ENCODE measurements at places on chromosomes 13 and 19.
A peak's percentile ranks its signal among the peaks of the same experiment; 100 is the strongest.

DNA sequence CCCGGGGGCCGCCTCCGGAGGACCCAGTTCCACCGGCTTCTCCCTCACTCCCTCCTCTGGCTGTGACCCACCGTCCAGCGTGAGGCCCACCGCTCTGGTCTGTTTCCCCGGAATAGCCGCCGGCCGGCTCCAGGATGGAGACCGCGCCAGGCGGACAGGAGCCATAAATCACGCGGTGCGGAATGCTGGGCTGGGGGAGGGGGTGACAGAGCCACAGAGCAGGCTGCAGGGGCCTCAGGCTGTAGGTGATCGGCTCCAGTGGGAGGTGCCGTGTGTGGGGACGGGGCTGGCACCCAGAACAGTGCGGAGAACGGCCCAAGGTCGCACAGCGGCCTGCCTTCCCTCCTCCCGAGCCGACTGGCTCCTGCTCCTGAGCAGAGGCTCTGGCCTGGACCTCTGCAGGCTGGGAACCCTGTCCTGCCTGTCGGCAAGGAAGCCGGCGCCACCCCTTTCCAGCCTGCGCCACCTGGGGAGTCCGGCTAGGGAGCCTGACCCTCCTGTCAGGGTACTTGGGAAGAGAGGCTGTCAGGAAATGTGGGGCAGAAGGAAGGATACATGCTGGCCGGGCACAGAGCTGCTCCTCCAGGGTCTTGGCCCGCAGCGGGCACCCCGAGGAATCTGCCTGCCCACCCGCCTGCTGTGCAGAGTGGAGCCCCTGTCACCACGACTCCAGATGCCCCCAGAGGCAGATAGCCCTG is 8.3 kb downstream of the PIAS4 start:
- no peak for DNase-seq

GRCh38 chr19:19613506-19613905 is 5.0 kb downstream of the PBX4 start:
- DNase-seq: no peak

DNA sequence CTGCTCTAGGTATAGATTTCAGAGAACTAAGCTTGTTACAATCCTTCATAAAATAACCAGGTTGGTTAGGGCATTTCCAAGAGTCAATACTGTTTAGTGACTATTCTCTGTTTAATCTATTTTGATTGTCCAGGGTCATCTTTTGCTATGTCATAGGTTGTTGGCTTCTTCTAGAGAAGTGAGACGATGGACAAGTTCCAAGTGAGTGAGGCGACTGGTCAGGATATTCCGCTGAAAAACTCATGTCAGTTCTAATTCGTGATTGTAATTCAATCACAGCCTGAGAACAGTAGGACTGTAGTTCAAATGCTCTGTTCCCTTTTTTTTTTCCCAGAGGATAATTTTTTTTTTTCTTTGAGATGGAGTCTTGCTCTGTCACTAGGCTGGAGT is 15.8 kb upstream of the ALOX5AP start:
- DNase-seq: no peak

GRCh38 chr13:31545616-31546015 is 193.7 kb upstream of the RXFP2 start:
- no peak for DNase-seq

GRCh38 chr19:48378194-48378570 is 13.2 kb downstream of the KDELR1 start:
- no peak for DNase-seq

- DNase-seq: no peak
Measured at GRCh38 chr13:41145136-41145908, 12.7 kb upstream of the KBTBD6 start.

- no peak for DNase-seq
Measured at GRCh38 chr13:29315847-29316246, 279.6 kb downstream of the SLC7A1 start.

- no peak for DNase-seq
Measured at GRCh38 chr19:11574689-11575088, 2.8 kb downstream of the ACP5 start.

GRCh38 chr19:50669302-50670101 is 20.3 kb downstream of the C19orf81 start:
- DNase-seq: no peak

GRCh38 chr19:47109541-47110375 is 3.8 kb downstream of the ZC3H4 start:
- no peak for DNase-seq

DNA sequence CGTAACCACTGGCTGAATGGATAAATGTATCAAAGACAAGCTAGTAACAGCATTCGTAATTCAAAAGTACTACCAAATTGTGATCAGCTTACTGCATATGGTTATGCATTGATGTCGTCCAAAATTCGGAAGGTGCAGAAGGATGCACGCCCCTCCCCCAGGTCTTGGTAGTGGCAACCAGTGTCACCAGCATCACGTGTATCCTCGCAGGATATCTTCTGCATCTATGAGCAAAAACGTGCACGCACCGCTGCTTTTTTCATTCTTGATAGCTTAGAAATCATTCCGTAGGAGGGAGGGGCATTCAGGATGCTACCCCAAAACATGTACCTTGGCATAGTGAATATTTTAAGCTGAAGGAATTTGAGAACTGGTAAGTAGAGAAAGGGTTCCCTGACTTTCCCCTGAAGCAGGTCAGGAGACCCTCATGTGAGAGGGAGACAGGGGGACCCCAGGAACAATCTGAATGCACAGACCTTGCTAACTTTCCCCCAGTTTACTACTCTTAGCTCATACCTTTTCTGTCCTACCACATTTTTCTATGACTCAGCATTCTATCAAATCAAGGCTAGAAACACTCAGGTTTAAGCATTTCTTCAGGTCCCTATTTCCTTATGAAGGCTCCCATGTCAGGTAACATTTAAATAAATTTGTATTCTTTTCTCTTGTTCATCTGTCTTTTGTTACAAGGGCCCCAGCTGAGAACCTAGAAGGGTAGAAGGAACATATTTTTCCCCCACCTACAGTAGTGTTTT is 61.2 kb upstream of the TM9SF2 start:
- DNase-seq: no peak

GRCh38 chr13:27665333-27665732 is 43.6 kb downstream of the POLR1D start:
- no peak for DNase-seq

GRCh38 chr19:31312009-31312676 is 37.1 kb downstream of the TSHZ3 start:
- no peak for DNase-seq

DNA sequence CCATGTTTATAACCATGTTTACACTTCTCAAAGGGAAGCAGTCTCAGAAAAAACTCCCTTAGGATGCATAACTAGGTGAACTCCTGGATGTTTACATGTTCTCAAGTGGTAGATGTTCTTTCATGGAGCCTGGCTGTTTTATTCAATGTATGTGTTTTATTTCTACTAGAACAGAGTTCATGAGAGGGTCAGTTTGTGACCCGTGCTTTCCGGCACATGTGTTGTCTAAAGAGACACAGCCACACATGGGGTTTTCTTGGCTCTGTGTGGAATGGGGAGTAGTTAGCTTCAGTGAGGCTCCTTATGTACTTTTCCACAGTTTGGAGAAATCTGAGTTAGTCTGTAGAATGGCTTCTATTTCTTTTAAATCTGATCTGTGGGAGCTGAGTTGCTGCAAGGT is 60.9 kb downstream of the ATP8A2 start:
- no peak for DNase-seq

DNA sequence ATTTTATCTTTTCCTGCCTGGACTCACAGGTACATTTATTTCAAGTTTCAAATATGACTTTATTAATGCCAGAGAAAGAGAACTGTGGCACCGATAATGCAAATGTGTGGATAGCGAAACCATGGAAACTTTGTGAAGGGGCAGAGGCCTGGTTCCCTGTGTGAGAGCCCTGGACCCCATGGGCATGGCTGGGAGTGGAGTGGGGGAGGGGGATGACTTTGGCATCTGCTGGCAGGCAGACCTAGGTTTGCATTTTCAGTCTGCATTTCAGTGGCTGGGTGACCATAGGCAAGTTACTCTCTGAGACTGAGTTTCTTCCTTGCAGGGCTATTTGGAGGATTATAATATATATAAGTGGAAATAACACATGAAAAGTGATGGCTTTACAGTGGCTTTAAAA is 163.8 kb upstream of the TMTC4 start:
- no peak for DNase-seq

- DNase-seq: no peak
Measured at GRCh38 chr13:38093425-38093824, 223.9 kb upstream of the TRPC4 start.

DNA sequence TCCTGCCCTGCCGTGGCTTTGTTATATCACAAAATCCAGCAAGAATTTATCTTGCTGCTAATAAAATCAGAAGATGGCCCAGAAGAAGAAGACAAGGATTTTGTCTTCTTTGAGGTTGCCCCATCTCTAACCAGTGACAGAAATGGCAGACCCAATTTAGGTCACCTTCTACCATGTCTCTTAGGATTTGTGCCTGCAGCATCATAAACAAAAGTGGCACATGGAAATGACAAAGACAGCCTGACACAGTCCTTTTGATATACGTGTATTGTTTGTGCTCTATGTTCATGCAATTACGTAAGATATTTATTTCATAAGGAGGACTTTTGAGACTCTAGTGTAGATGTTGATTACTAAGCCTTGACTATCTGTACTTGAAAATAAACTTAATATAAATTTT is 135.9 kb upstream of the TMTC4 start:
- no peak for DNase-seq

GRCh38 chr13:101757446-101758039 is 305.1 kb downstream of the ITGBL1 start:
- no peak for DNase-seq

- no peak for DNase-seq
Measured at GRCh38 chr13:90154311-90154960, 1193.1 kb upstream of the MIR17HG start.

DNA sequence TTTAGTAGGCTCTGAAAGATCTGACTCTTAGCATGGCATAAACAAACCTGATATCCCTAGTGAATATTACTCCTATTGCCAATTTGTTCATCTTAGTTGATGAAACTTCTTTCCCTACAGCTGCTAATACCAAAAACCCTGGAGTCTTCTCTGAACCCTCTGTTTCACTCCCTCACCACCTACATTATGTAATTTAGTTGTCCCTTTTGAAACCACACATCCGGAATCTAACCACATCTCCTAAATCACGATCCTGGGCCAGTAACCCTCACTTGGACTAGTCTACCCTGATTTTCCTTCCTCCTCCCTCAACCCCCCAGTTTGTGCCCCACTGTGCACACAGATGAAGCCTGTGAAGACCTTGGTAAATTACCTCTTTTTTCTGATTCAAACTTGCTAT is 1.2 kb downstream of the ZNF256 start:
- DNase-seq: no peak

- DNase-seq: no peak
Measured at GRCh38 chr13:95185851-95186250, 115.4 kb downstream of the ABCC4 start.

DNA sequence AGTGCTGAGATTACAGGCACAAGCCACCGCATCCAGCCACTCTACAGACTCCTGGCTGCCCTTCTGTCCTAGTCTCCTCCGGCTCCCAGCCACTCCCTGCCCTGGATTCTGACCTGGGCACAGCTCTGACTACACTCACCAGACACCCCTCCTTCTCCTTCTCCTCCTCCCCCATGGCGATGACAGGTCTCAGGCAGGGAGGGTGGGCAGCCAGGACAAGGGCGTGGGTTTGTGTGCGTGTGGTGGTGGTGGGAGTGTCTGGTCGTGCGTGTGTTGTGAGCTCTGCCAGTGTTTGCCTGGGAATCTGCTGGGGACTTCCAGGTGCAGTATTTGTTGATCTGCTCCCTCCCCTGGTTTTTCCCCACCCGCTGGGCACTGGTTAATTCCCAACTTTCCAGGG is 3.0 kb upstream of the NCCRP1 start:
- DNase-seq: no peak

GRCh38 chr19:12757544-12758274 is 6.1 kb downstream of the BEST2 start:
- DNase-seq: peak; percentile 90

- DNase-seq: no peak
Measured at GRCh38 chr19:2421581-2422306, 5.6 kb downstream of the TIMM13 start.

DNA sequence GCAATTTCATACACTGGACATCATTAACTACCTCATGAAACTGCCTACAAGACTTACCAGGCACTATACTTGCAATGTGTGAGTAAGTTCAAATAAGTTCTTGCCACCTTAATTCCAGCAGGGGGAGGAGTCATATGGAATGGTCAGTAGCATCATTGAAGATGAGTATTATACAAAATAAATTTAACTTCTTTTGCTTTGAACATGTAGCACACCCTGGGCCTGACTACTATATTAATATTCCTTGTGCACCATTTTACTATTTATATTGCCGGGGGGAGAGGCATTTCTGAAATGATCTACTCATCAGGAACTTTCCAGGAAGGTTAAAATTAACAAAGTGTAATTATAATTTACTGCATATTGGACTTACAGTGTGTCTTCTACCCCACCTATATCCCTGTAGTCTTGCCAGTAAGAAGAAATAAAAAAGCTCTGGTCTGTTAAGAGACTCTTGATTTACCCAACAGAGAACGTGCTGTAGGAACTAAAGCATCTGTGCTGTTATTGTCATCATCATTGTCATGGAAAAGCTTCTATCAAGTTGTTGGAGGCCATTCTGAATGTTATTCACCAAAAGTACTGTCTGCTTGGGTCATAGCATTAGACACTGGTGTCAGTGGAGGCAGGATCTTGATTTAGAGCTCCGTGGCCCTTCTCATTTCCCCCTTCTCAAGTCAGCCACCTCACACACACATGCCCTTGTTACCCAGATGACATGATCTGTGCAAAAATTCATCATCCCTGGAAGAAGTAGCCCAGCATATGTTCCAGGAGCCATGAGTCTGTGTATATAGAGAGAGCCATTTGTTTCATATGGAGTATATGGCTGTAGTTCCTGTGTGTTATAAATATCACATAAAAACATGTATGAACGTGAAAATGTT is 147.1 kb downstream of the MTUS2 start:
- DNase-seq: no peak

GRCh38 chr19:510606-511100 is 3.4 kb downstream of the TPGS1 start:
- peak; percentile 96 for DNase-seq

GRCh38 chr13:96650301-96650886 is 343.9 kb downstream of the OXGR1 start:
- no peak for DNase-seq

- peak; percentile 33 for DNase-seq
Measured at GRCh38 chr13:87677496-87678371, 6.6 kb downstream of the SLITRK5 start.

GRCh38 chr13:28001049-28001448 is 12.6 kb upstream of the URAD start:
- no peak for DNase-seq

- DNase-seq: peak; percentile 70
Measured at GRCh38 chr19:41792513-41793413, 3.6 kb upstream of the CEACAM3 start.

All from endothelial cell (in vitro differentiated cells).